Lower lobe of right lung (tissue), 2 donors: ENCODE measurements at places on chromosomes 2 and 18. TPM values are rescaled to one million over a fixed set of nuclear protein-coding genes. Genes with fewer than 3 reads are reported as not detected.

The CNPPD1 gene
- 67.7 TPM for total RNA-seq

DNA sequence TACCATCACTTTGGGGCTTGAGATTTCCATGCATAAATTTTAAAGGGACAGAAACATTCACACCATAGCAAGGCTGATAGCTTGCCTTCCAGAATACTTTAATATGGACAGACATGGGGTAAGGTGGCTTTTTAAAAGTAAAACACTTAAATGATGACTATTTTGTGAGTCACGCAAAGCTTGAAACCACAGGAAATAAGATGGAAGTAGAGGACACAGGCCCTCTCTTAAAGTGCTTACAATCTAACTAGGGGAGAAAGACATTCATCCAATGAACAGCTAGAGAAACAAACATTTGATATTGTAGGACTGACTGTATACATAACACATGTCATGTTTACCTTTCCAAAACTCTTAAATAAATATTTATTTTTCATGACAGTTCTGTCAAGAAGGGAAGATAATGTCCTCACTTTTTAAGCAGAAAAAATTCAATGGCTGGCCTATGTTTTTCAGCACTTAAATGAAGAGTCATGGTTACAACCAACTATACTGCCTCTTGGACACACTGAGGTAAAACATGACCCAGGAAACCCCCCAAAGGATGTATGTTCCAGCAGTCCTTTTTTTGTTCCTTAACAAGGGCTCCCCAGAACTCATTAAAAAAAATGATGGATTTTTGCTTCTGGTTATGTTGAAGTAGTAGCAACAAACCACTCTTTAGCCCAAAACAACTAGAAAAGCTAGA is 120.0 kb upstream of the RBMS1 start:
- H3K4me1 ChIP-seq = no peaks in the 10 kb centered on the region
- H3K4me3 ChIP-seq = no peak overlapping the region
- no peaks in the 10 kb centered on the region for H3K36me3 ChIP-seq
- no peak overlapping the region for H3K27ac ChIP-seq

GRCh38 chr2:216047397-216047796 is 34.0 kb upstream of the MREG start:
- H3K27me3 ChIP-seq = no peaks in the 10 kb centered on the region
- peaks cover 42% of the 10 kb centered on the region for H3K36me3 ChIP-seq
- no peaks in the 10 kb centered on the region for H3K4me1 ChIP-seq
- H3K27ac ChIP-seq = no peak overlapping the region

DNA sequence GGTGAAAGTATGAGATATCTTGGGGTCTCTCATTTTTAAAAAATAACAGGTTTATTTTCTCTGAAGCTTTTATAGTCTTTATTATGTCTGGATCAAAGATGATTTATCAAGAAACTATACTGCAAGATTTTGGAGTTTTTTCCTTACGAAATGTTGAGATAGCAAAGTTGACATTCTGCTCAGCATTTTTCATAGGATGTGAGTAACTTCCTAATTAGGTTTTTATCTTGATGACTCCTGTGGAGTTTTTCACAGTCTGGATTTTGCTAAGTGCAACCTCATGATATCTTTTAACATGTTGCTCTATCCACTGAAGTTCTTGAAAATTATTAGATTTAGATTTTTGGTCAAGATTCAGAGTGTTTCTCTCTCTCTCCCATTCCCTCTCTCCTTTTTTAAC is 17.8 kb downstream of the TCF7L1 start:
- H3K27ac ChIP-seq = no peak overlapping the region
- H3K27me3 ChIP-seq = no peaks in the 10 kb centered on the region
- no peak for DNase-seq
- no peak overlapping the region for H3K4me3 ChIP-seq

The MGAT4A gene
- 82.0 TPM for total RNA-seq

- no peaks in the 10 kb centered on the region for H3K36me3 ChIP-seq
- no peaks in the 10 kb centered on the region for H3K27me3 ChIP-seq
- H3K27ac ChIP-seq = no peak overlapping the region
- H3K4me3 ChIP-seq = no peak overlapping the region
- H3K4me1 ChIP-seq = no peaks in the 10 kb centered on the region
Observed at GRCh38 chr2:212282671-212283261, 255.8 kb downstream of the ERBB4 start.

The SLC40A1 gene
- total RNA-seq = 135 TPM

DNA sequence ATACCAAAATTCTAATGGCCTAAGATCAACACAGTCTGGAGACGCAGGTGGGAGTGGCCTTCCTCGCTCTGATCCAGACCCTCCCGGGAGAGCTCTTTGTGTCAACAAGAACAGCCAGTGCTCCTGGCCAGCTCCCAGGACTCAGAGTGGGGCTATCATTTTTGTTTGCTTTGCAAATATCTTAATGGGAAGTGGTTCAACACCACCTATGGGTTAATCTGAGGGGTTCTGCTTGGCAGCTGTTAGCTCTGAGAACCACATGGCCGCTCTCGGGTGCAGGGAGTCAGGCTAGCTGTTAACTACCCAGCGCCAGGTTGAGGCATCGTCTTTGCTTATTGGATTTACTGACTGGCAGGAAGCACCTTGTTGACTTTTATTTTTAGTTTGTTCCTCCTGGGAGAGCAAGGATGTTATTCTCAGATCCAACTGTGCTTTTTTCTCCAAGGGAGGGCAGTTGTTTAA is 184.8 kb upstream of the SP5 start:
- H3K4me1 ChIP-seq = peaks cover 26% of the 10 kb centered on the region
- peak; percentile 84 for DNase-seq
- peak overlapping the region; percentile 1 for H3K4me3 ChIP-seq

The C1GALT1C1L gene
- total RNA-seq = 0.44 TPM

The CNNM3 gene
- 29.0 TPM for total RNA-seq

The RAMP1 gene
- 5.1 TPM for total RNA-seq

The INO80B gene
- 38.4 TPM for total RNA-seq
